ENCODE measurements at places on chromosomes 2 and 18.

DNA sequence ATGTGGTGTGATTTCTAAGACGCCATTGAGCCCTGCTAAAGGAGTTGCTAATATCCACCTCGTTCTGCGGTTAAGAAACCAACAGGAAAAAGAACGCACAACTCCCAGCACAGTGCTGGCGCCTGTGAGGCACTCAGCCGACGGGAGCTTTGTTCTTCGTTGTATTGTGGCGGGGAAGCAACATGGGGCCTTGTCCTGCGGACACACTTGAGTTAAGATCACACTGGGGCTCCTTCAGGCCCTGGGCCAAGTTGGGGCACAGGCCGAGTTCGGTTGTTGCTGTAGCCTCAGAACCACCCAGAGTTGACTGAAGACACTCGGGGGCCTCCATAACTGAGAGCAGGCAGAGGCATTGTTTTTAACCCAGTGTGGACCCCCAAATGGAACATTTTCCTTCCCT lies 30.6 kb upstream of the CD8A start:
- no peak for DNase-seq

DNA sequence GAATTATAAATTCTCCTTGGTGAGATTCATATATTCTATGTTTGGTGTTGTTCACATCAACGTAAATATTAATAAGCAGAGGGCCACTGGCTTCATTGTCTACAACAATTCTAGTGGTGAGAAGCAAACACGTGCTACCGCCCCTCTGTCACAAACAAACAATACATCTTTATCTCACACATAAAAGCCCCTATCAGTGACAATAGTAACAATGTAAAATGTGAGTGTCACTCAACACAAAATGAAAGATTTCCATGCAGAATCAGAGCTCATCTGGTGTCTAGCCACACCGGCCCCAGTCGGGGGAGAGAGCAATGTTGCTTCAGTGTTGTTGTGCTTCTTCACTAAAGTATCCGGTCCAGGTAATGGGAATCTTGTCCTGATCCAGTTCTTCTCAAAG lies 932.6 kb downstream of the SOCS6 start:
- DNase-seq, result no peak

DNA sequence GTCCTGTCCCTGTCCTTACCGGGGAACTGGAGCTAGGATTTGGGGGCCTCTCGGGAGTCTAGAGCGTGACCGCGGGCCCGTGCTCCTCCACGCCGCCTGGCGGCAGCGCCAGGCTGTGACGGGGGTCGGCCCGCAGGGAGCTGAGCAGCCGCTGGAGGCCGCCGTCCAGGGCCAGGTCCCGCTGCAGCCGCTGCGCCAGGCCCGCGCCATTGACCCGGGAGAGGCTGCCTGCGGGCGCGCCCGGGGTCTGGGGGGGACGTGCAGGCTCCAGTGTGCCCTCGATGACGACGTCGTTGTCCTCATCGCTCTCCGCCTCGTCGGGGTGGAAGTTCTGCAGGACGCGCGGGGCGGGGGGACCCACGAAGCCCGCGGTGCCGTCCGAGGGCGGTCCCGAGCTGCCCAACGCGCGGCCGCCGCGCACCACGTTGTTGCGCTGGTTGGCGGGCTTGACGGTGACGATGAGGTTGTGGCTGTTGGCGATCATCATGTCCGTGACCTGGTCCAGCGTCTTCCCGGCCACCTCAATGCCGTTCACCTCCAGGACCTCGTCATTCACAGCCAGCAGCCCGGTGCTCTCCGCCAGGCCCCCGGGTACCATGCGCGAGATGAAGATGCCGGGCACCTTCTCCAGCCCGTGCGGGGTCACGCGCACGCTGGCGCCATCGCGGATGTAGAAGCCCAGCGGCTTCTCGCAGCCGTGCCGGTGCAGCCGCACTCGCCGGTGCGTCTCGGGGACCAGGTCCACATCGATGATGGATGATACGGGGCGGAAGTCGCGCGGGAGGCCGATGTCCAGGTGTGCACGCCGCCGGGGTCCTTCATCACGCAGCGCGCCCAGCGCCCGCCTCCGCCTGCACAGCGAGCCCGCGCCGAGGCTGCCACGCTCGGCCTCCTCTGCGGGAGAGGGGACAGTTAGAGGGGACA lies 50.9 kb downstream of the ADNP2 start:
- DNase-seq, result no peak

- no peak for DNase-seq
Measured at GRCh38 chr2:10591207-10591606, 98.6 kb downstream of the NOL10 start.

GRCh38 chr2:120346026-120346666 lies at the start of gene INHBB:
Gene INHBB (plus strand): TSS chr2:120346136. CDS start chr2:120346189, 53 bp downstream.
- DNase-seq, result no peak

DNA sequence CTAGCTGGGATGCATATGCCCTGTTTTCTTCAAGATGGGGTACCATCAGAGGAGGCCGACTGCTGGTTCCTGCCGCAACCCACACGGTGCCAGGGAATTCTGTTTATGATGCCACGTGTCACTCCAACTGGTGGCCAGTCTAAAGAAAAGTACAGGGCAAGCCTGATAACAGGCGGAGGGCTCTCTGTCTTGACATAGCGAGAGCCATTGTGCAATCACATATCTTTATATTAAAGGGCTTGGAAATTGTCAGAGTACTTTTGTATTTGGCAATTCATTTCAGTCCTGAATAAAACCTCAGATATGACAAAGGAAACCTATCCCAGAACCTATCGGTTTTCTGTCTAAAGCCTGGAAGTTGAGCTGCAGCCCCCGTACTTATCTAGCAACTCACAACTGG lies 768.4 kb downstream of the TDRD15 start:
- no peak for DNase-seq

- DNase-seq, result no peak
Measured at GRCh38 chr2:102022884-102023539, 31.3 kb downstream of the IL1R2 start.

DNA sequence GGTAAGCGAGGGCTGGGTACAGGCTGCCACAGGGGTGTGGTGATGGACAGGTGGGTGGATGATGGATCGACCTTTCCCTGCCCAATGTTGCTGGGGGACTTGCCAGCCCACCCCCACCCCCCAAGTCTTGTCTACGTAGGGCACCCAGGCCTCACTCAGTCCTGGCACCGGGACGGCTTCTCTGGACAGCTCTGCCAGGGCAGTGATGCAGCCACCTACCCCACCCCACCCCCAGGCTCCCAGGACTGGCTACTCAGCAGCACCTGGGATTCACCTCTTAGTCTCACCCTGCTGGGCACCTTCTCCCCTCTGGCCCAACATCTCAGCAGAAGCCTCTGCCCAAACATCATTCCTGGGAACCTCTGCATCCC lies 55.7 kb downstream of the ANKMY1 start:
- DNase-seq, result no peak

- no peak for DNase-seq
Measured at GRCh38 chr2:129780316-129781270, 198.9 kb upstream of the RAB6C start.

Data from activated T-helper 9 cell treated with anti-CD3 and anti-CD28 coated beads, Interleukin-2, amount 50 U/mL, for 16 hours (primary cell).